Stimulated activated CD8-positive, alpha-beta memory T cell treated with anti-CD3 and anti-CD28 coated beads, Interleukin-15, amount 100 ng/mL, for 1 hour (primary cell): ENCODE measurements at places on chromosomes 6 and 20.

DNA sequence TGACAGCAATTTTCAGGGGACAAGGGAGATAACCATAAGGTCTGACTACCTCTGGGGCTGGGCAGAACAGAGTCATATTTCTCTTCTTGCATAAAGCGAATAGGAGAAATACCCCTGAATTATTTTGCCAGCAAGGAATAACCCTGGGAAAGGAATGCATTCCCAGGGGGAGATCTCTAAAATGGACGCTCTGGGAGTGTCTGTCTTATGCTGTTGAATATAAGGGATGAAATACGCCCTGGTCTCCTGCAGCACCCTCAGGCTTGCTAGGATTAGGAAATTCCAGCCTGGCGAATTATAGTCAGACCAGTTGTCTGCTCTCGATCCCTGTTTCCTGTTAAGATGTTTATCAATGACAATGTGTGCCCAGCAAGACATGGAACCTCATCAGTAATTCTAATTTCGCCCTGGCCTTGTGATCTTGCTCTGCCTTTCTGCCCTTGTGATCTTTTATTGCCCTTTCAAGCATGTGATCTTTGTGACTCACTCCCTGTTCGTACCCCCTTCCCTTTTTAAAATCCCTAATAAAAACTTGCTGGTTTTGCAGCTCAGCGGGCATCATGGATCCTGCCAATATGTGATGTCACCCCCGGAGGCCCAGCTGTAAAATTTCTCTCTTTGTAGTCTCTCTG is 221.6 kb upstream of the HS3ST5 start:
- no peak for DNase-seq

DNA sequence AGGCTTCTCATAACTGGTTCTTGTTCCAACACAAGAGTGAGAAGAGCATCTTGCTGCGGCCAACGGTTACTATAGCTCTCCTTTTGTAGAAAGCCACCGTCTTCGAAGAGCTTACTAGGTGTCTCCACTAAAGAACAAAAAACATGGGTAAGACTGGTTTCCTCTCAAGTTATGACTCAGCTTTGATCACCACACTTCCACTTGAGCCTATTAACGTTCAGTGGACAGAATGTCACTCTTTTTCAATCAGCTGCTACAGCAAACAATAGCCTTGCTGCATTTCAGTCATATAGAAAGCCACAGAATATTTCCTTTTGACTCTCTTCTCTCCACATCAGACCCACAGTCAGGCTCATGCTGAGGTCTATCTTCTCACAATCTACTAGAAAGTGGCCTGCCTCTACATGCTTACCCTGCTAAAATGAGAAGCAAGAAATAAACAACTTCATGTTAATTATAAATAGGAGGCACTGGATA is 243.5 kb upstream of the PREP start:
- peak; percentile 7 for DNase-seq

GRCh38 chr6:168196385-168196860 is 117.4 kb upstream of the FRMD1 start:
- no peak for DNase-seq

DNA sequence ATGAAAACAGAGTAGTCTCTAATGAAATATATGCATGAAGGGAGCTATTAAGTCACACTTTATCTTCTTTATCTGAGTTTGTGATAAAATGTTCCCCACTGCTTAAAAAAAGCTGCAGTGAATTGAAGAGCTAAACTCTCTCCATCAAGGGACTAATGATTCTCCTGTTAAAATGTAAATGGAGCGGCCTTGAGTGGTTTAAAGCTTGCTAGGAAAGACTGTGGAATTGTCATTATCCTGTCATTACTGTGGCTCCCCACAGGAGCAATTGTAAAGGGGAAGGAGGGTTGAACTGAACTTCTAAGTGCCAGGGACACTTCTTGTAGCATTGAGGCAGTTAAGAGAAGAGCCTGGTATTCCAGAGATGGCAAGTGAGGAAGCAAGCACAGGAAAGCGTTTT is 17.3 kb upstream of the CNR1 start:
- no peak for DNase-seq

DNA sequence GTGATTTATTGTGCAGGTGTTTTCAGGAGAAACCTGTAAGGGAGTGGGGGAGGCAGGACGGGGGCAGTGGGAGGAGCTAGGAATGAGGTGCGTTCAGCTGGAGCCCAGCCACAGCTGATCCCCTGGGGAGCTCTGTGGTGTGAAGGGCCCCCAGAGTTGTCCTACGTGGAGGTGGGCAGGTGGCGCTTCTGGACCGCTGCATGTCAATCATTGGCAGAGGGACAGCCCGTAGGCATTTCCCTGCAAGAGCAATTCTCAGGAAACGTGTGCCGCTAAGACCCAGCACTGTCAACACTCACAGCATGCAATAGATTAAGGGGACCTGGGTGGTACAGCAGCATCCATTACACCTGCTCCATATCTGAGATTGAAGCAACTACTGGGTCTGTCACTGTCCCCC is 88.0 kb downstream of the PRND start:
- no peak for DNase-seq

DNA sequence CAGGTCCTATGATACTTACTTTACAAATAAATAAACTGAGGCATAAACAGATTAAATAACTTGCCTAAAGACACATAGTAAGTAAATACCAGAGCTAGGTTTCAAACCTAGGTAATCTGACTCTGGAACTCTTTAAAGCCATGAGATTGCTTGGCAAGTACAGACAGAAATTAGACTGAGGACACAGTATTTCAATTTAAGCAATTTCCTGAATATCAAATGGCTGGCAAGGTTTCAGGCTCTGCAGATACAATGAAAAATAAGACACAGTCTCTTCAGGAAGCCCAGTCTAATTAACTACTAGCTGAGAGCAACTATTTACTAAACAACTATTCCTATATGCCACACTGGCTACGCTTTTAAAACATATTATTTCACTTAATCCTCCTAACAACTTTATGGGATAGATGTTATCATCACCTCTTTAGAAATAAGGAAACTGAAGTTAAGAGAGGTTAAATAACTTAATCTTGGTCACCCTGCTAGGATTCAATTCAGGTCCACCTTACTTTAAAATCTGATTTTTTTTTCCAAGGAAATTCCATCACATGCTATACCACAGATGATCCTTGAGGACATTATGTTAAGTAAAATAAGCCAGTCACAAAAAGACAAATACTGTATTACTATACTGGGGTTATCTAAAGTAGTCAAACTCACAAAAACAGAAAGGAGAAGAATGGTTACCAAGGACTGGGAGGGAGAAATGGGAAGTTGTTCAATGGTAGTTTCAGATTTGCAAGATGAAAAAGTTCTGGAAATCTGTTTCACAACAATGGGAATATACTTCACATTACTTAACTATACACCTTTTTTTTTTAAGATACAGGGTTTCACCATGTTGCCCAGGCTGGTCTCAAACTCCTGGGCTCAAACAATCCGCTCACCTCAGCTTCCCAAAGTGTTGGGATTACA is 4.1 kb downstream of the TRPC4AP start:
- no peak for DNase-seq

GRCh38 chr6:81252231-81252630 is 500.2 kb downstream of the TENT5A start:
- no peak for DNase-seq

- DNase-seq, result no peak
These were observed 81.6 kb downstream of the C6orf118 start for GRCh38 chr6:165227644-165228329.

- no peak for DNase-seq
These were observed 229.4 kb downstream of the TSHZ2 start for GRCh38 chr20:53201588-53201987.

DNA sequence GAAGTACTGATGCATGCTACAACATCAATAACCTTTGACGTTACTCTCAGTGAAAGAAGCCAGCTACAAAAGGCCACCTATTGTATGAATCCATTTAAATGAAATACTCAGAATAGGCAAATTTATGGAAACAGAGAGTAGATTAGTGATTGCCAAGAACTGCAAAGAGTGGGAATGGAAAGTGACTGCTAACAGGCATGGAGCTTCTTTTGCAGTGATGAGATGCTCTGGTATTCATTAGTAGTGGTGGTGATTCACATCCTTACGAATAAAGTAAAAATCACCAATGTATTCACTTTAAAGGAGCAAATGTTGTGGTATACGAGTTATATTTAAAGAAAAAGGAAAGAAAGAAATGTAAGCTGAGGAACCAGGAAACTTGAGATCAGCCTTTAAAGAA is 126.8 kb upstream of the SAMD5 start:
- no peak for DNase-seq
